Stimulated activated naive CD8-positive, alpha-beta T cell treated with anti-CD3 and anti-CD28 coated beads, Interleukin-15, amount 100 ng/mL, for 72 hours (primary cell): ENCODE measurements at places on chromosomes 3 and 15.

GRCh38 chr3:175422744-175423143 is 563.6 kb downstream of the NAALADL2 start:
- DNase-seq, result no peak

DNA sequence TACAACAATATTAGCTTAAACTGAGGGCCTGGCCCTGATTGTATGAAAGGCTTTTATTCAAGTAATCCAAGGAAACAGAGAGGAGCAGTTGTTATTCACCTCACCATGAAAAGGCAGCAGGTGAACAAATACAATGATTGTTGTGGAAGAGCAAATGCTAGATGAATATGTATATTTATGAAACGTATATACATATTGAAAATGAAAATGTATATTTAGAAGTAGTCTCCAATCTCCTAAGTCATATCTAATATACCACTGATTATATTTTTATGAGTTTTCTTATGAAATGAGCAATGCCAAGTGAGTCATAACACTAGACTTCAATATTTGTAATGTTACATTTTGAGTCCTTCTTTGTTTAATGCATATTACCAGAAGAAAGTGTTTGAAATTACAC is 116.2 kb upstream of the KCNMB2 start:
- no peak for DNase-seq

DNA sequence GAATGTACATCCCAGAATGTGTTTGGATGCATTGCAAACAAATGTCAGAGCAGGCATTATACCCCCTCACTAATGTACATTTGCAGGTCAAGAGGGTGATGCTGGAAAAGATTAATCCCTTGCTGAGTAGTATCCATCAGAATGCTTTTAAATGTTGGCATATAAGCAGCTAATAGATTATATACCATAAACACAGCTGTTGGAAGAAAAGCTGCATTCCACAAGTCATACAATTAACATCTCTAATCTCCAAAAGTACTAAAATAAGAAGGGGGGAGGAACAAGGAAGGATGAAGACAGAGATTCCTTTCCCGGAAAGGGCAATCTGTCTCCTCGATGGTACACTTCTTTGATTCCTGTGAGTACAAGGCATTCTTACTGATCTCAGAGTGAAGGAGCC is 445.7 kb upstream of the CDIN1 start:
- DNase-seq, result no peak

DNA sequence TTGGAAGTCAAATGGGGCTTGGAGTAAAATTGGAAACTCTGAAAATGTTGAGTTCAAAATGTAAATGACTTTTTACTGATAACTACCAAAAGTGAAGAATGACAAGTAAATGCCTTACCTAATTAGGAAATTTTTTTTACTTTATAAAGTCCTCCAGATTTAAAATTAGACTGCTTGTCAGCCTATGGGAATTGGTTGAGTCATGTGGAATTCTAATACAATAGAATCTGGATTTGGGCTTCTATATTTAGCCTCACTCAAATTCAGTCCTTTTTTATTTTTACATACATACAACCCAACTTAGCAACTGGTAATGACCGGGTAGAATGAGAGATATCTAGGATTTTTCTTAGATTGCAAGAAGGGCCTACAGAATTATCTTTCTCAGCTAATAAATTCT is 158.9 kb upstream of the CADPS start:
- DNase-seq, result no peak

DNA sequence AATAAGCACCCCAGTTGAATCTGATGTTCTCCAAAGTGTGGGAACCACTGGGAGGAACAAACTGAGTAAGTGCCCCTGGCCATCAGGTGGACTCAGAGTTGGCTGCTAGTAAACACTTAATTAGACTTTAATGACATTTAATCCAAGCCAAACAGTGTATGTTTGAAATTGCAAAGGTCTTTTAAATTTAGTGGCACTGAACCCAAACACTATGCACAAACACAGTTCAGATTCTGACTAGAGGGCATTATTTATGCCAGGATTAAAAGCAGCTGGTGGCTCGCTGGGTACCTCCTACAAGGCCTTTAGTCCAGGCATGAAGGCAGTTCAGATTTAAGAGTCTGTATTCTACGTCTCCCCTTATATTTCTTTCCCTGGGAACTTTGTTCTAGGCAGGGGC is 264.8 kb downstream of the CLSTN2 start:
- DNase-seq, result no peak

DNA sequence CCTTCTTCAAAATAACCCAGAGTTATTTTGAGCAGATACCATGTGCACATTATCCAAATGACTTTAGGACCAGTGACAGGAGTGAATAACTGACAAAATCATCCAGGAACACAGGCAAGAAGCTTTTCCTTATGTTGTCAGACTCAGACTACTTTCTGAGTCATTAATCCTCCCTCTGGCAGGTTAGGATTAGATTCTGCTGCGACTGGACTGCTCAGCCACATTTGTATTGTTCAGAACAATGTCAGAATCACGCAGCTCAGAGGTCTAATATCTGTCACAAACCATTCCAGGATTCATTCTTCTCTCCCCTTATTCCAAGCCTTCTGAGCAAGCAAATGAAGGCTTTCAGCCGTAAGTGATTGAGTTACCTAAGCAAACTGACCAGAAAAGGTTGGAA is 34.8 kb upstream of the FAM174B start:
- DNase-seq, result no peak

DNA sequence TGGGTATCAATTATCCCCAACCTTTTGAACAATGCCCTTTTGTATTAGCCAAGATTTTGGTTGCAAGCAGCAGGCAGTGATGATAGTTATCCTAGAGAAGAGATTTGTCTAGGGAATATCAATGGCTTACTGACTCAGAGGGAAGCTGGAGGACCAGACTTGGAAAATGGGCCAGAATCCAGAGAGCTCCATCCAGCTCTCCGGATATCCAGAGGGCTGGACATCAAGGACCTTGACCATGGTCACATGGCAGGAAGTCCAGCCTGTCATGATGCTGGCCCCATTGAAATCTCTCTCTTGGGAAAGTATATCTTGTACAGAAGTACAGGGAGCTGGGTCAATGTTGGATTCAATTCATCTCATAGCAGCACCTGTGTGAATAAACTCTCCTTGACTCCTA is 148.5 kb upstream of the PDZRN3 start:
- DNase-seq, result no peak

DNA sequence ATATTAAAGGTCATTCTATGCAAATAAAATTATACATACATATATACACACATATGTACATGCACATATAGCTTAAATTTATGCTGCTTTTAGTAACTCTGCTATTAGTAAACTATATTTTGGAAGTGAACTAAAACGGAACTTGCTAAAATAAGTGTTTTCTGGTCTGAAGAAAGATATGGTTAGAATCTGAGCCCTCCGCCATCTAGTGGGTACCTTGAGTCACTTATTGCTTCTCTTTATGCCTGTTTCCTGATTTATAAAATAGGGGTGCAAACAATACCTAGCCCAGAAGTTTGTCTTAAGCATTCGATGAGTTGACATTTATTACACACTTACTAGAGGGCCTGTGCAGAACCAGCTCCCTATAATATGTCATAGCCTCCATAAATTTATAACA is 255.7 kb downstream of the CNTN6 start:
- no peak for DNase-seq

- DNase-seq, result no peak
Observed at GRCh38 chr15:36771826-36772225, 192.4 kb downstream of the CDIN1 start.

- no peak for DNase-seq
Observed at GRCh38 chr3:6512172-6512800, 348.6 kb upstream of the GRM7 start.

DNA sequence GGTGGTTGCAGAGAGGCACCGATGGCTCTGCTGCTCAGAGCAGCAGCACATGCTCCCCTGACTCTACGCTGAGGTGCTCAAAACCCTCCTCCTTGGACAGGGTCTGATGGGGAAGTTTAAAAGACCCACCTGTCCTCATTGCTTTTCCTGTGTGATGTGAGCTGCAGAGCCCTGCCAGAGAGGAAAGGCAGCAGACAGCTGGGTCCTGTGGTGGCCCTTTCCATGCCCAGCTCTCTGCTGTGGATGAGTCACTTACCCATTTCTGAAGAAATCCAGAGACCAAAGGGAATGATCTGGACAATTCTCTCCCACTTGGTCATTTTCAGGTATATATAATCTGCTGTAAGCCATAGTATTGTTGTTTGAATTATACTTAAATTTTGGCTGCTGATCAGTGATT is 121.7 kb downstream of the CHDH start:
- no peak for DNase-seq

GRCh38 chr15:70200511-70201424 is 103.1 kb upstream of the TLE3 start:
- DNase-seq, result no peak

DNA sequence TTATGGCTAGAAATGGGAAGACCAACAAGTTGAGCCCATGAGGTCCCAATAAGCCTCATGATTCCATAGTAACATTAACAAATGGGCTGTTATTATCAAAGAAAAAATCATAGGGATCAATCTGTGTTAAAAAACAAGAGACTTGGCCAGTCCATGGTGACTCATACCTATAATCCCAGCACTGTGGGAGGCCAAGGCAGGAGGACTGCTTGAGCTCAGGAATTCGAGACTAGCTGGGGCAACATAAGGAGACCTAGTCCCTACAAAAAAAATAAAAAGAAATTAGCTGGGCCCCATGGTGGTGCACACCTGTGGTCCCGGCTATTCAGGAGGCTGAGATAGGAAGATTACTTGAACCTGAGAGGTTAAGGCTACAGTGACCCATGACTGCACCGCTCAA is 124.8 kb downstream of the DMXL2 start:
- DNase-seq, result no peak

DNA sequence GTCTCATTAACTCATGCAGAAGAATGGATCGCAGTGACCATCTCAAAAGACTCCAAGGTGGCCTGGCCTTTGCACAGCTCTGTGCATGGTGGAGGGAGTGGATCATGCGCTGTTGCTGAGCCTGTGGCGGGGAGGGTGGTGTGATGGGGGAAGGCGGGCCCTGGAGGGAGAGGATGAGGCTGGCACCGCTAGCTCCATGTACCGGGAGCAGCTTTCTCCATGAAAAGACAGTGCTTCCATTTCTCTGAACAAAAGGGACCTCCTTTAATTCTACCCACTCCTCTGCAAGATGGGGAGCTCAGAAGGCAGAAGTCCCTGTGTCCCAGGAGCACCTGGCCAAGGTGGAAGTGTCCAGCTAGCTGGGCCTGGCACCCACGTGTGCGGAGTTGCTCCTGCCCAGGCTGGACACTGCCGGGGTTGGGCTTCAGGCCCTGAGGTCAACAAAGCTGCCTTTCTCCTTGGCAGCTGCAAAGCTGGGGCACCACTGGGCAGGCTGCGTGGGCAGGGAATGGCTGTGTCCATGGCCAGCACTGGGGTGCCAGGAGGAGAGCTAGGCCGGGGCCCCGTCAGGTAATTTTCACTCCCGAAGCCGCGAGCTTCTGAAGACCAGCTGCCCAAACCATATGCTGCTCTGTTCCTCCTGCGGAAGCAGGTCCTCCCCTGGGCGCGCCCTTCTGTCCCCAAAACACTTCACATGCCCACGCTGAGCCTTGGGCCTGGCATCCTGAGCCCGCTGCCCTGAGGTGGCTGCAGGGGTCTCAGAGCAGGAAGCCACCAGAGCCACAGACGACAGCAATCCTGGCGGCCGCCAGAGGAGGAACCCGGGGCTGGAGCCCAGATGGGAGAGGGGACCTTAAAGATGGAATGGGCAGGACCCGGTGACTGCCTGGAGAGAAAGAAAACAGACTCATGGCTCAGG is 6.4 kb downstream of the MAP6D1 start:
- no peak for DNase-seq

DNA sequence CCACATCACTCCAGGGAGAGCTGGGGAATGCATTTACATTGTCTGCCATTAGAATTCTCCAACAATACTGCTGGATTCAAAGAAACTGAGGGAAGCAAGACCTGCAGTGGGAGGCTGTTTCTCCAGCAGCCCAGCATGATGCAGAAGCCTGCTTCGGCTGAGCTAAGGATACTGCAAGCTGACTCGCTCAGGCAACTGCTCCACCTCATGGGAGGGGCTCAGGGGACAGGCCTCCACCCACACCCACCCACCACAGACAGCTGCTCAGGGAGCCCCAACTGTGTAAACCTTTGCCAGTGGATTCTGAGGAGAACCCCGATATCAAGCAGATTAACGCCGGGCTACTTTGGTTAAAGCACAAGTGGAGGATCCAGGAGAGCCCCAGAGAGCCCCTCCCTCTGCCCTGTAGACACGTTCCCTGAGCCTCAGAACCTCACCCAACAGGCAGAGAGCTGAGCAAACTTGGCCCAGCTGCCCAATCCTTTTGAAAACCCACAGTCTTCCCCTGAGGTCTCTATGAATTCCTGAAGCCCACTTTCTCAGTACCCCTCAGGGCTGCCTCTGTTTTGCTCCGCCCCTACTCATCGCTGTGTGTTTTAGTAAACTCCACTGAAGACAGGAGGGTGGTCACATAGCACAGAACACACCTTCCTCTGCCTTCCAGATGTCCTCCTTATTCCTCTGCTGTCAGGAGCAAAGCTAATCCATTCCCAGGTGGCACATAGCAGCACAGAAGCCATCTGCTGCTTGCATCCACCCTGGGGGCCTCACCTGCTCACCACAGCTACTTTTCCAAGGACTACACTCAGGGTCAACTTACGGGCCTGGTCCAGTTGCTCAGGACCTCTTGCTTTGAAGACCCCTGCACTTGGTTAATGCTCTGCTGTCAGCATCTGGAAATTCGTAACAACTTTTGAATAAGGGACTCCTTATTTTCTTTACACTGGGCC is 269.0 kb downstream of the ABHD5 start:
- DNase-seq, result no peak

DNA sequence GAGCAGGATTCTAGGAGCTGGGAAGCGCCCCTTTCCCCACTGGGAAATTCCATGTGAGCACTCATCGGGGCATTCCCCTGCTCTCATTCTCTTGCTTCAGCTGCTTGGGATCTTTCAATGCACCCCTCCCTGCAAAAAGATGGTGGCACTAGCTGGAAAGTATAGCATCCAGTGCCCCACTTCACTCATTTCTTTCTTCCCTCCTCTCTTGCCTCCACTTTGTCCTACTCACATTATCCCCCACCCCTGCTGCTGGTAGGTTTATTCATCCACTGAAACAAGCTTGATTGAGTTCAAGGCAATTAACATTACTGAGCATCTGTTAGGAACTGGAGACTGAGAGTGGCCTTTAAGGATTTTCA is 84.8 kb upstream of the LIMD1 start:
- DNase-seq, result no peak

DNA sequence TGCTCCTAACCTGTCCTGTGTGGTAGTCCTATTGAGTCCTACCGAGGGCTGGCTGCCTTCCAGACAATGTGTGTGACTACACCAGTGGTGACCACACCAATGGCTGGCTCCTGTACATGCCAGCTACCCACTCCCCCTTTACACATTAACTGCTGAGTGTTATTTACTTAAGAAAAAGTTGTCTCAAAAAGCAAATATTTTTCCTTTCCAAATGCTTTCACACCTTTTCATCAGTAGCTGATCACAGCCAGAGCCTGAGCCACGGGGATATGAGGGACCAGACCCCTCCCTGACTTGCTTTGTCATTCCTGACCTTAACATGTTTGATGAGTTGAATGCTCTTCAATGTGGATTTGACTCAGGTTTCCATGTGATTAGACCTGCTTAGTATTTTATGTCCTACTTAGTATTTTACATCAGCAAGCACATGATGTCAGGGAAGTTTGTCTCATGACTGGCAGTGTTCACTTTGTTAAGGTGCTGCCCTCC is 29.6 kb upstream of the GREM1 start:
- DNase-seq, result no peak
